Stimulated activated effector memory CD8-positive, alpha-beta T cell treated with anti-CD3 and anti-CD28 coated beads, Interleukin-12 subunit alpha, Interleukin-12 subunit beta, amount 100 ng/mL, for 72 hours (primary cell): ENCODE measurements at places on chromosomes 4 and X.

DNA sequence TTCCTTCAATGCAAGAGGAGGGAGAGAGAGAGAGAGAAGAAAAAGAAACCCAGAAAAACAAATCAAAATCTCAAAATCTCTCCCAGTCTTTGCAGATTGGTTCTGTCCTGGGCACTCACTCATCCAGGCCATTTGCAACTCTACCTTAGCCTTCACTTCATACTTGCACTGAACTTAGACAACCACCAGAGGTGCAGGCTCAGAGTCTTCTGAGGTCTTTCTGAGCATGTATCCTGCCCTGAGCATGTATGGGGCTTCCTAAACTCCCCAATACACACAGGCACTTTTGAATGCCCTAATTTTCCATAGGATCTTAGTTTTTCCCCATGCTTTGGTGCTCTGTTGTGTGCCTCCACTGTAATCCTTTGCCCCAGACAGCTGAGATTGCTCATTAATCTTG, 2.9 kb downstream of the CFI start:
- no peak for DNase-seq

GRCh38 chr4:123453061-123453680, 56.6 kb downstream of the SPRY1 start:
- DNase-seq = no peak

DNA sequence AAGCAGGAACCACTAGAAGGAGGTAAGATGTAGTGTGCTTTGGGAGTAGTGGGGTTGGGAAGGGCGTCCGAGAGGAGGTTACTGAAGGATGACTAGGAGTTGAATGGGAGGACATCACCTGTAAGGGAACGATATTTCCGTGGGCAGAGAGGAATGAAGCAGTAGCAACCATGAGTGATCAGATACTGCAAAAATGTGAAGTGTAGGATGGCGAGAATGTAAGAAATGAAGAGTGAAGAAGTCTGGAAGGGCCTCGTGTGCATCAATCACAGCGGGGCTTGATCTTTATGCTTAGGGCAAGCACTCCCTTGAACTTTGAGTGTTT, 594 bp downstream of the MSMO1 start:
- DNase-seq = no peak

- no peak for DNase-seq
Observed at GRCh38 chr4:140298001-140298400, 75.4 kb upstream of the SCOC start.

- DNase-seq = no peak
Observed at GRCh38 chrX:55488006-55488592, 1.5 kb downstream of the USP51 start.

DNA sequence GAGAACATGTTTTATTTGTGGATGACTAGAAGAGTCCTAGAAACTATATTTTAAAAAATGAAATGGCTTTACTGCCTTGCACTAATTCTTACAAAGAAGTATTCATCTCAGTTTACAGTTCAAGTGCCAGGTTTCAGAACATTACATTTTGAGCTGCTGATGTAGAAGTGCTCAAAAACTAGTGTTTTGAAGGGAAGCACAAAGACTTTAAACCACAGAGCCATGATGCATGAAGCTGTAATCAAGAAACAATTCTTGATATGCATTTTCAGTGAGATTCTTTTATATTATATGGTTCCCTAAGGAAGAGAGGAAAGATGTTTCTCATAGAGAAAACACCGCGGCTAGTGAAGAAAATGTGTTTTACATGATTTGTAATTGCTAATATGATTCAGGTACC, 1163.0 kb downstream of the RAPGEF2 start:
- no peak for DNase-seq

GRCh38 chr4:172881645-172882044, 287.0 kb upstream of the GALNT7 start:
- no peak for DNase-seq

GRCh38 chr4:83582289-83582785, 46.4 kb downstream of the GPAT3 start:
- DNase-seq = no peak

- no peak for DNase-seq
Observed at GRCh38 chr4:163356104-163356503, 12.4 kb downstream of the NPY5R start.

- no peak for DNase-seq
Observed at GRCh38 chr4:25580633-25581467, 74.8 kb upstream of the SLC34A2 start.

GRCh38 chr4:118224243-118224829, 128.5 kb downstream of the PRSS12 start:
- no peak for DNase-seq

GRCh38 chrX:54529552-54530356, at the start of gene GNL3L:
Gene GNL3L, plus strand, starts transcription at chrX:54530219. Its CDS starts 2,348 bp downstream, at chrX:54532567.
- peak; percentile 50 for DNase-seq

GRCh38 chrX:356385-357034, 30.2 kb downstream of the PPP2R3B start:
- DNase-seq = no peak

GRCh38 chrX:25277574-25277973, 261.8 kb upstream of the ARX start:
- no peak for DNase-seq

DNA sequence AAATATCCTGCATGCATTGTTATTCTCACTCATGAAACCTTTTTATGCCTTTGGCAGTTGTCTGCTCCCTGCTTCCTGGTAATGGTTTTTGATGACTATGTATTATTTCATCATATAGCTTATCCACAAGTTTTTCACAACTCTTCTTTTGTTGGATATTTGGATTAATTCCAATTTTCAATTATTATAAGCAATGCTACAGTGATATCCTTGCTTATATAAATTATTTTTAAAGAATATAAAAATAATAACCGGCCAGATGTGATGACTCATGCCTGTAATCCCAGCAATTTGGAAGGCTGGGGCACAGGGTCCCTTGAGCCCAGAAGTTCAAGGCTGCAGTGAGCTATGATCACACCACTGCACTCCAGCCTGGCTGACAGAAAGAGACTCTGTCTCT, 47.0 kb downstream of the ASIC5 start:
- DNase-seq = no peak

DNA sequence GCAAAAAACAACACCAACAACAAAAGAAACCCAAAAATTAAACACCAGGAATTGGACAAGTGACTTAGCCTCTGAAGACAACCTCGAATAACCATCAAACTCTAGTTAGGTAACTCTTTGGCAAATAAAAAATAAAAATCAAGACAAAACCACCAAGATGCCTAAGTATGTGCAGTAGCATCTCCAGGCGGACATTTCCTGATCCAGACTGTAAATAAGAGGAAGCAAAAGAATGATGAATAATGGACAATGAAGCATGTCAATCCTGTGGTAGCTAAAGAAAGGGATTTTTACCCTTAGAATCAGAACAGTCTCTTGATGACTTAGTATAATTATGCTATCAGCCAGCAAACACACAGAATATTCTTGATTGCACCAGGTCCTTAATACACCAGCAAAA, 276.7 kb upstream of the DIAPH2 start:
- no peak for DNase-seq

DNA sequence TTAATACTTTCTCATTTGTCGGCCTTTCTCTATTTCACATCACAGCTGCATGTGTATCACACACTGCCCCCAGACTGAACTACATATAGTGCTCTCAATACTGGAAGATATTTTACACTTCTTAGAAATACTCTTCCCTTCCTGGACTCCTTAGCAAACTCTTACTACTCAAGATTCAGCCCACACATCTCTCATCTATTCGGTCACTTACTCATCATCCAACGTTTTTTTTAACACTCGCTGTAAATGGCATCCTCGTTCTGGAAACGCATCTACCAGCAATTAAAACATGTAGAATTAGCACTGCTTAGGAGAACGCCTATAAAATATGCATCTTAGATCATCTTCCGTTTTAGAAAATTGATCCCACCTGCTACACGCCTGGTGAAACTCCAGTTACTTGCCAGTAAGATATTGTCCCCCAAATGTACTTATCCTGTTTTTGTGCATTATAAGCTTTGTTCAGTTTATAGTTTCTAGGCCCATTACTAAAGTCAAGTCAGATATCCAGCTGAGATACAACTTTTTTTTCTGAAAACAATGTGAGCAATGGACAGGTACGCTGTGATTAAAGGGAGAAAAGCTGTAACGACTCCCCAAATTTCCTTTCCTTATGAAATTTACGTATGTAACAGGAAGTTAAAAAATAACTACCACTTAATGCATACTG, 1.0 kb downstream of the LRP2BP start:
- peak; percentile 57 for DNase-seq

DNA sequence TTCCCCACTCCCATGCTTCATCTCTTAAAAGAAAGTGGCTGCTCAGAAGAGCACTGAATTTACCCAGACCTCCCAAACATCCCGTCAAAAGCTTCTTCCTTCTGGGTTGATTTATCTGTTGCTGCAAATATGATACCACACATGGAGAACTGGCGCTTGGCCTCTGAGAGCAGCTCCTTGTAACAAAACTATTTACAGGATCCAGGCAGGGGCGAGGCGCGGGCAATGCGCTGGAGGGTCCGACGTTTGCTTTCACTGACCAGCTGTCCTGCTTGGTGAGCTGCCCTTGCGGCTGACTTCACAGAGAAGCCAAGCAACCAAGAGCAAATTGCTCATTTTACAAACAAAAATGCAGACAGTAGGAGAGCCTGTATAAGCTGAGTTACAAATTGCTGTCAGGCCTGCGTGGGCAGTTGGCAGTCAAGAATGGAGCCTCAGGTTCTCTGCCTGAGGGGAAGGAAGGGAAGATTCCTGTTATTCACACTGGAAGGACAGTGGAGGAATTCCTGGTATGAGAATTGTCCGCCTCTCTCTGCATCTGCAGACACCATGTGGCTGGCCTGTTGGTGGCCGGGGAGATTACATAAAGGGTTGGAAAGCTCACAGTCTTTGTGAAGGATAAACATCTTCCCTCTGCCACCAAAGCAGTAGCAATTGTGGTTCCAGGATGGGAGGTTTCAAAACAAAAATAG, 192.2 kb upstream of the LEF1 start:
- no peak for DNase-seq

GRCh38 chrX:40278340-40279090, 180.8 kb upstream of the BCOR start:
- DNase-seq = no peak
